ENCODE measurements at places on chromosomes 16 and 17.

- no peak for DNase-seq
Measured at GRCh38 chr17:55769625-55770000, 18.8 kb downstream of the PCTP start.

DNA sequence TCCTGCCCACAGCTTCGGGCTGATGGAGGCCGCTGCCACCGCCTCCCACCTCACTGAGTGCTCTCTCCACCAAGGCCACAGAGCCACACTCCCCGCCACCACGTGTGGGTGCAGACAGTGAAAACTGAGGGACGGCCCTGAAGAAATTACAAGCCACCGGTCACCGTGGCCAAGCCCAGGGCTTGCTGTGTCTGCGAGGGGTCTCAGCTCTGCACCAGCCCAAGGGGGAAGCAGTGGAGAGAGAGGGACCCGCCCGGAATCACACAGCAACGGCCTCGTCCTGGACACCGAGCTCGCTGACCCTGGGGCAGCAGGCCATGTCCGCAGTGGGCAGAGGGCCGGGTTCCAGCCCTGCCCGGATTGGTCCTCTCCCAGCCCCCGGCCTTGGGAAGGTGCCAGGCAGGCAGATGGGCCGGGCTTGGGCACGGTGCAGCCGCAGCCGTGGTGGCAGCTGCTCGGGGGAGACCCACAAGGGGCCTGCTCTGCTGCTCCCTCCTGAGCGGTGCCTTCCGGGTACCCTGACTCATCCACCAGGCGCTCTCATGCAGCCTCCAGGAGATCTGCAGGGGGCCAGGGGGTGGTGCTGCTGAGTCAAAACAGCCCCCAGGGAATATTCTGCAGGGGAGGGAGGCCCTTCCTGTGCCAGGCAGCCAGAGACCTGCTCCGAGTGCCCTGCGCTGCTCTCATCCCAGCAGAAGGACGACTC lies 52.0 kb downstream of the CBFA2T3 start:
- DNase-seq: no peak

DNA sequence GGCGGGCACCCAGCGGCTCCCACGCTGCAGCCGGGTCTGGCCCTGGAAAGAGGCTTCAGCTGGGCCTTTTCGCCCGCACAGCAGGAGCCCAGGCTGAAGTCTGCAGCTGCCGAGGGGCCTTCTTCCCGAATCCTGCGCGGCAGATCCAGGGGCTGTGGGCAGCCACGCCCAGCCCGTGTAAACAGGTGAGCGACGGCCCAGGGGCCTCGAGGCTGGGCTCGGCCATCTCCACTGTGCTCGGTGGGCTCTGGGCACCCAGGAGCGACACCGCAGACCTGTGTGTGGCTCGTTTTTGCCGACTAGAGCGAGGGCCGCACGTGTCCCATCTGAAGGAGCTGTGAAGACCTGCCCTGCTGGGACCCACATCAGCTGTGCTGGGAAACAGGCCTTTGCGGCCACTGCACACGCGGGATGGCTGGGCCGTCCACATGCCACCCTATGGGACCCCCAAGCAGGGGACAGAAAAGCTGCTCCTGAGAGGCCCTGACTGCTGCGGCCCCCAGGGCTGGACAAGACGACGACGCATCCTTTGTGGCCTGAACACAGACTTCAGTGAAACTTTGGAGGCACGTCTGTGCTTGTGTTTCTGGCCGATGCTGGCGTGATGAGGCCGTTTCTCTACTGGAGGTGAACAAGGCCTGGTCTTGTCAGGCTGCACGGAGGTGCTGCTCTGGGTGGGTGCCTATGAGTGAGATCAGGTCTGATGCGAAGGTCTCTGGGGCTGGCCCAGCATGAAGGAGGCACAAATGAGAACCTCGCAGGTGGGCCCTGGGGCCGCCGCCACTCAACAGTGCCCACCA lies 5.2 kb upstream of the APRT start:
- no peak for DNase-seq

GRCh38 chr17:78122931-78123249 lies 5.7 kb downstream of the TMC6 start:
- no peak for DNase-seq

- no peak for DNase-seq
Measured at GRCh38 chr16:55948230-55948629, 73.1 kb upstream of the CES5A start.

- DNase-seq: no peak
Measured at GRCh38 chr16:77085981-77086380, 105.0 kb upstream of the MON1B start.

- no peak for DNase-seq
Measured at GRCh38 chr16:51888534-51888933, 658.4 kb downstream of the TOX3 start.

- no peak for DNase-seq
Measured at GRCh38 chr16:85637808-85638647, 24.9 kb downstream of the GSE1 start.

- DNase-seq: no peak
Measured at GRCh38 chr17:72063262-72063661, 57.6 kb upstream of the SOX9 start.

DNA sequence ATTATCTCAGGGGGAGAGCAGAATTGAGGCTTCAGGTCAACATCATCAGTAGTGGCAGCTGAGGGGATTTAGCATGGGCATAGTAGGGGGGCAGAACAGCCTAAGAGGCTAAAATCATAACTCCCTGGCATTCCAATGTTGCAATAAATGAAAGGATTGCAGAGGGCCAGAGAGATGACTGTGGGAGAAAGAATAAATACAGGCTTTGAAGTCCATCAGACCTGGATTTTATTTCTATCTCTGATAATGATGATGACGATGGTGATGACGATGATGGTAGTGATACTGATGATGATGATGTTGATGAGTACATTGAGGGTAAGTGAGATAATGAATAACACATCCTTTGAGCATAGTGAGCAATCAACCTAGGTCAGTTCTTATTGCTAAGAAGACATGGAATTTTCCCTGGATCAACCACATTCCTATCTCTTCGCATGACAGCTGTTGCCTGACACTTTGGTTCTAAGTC lies 107.4 kb upstream of the CDH11 start:
- DNase-seq: no peak

GRCh38 chr16:8950580-8951077 lies 13.1 kb downstream of the USP7 start:
- no peak for DNase-seq

DNA sequence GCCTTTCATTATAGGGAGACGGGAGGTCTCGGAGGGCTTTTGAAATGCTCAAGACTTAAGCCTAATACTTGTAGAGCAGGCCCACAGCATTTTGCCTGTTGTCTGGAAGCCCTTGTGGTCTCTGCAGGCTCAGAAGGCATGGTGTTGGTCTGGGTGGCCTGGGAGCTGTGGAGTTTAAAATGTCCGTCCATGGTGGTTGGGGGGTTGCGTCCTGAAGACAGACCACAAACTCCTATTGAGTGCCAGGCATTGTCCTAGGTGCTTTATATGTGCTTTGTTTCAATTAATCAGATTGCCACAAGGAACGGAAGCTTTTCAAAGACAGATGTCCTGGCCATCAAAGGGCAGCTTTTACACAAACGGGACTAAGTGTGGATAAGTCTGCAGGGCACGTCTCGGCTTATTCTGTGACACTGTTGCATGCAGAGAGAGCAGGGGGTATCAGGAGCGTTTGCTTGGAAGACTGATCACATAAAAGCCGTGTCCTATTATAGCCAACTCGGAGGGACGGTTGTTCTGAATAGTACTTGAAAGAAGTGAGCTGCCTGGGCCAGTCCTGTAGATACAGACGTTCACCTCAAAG lies 7.8 kb downstream of the NTN1 start:
- DNase-seq: no peak

GRCh38 chr17:3771140-3771539 lies 29.8 kb downstream of the ITGAE start:
- DNase-seq: no peak

DNA sequence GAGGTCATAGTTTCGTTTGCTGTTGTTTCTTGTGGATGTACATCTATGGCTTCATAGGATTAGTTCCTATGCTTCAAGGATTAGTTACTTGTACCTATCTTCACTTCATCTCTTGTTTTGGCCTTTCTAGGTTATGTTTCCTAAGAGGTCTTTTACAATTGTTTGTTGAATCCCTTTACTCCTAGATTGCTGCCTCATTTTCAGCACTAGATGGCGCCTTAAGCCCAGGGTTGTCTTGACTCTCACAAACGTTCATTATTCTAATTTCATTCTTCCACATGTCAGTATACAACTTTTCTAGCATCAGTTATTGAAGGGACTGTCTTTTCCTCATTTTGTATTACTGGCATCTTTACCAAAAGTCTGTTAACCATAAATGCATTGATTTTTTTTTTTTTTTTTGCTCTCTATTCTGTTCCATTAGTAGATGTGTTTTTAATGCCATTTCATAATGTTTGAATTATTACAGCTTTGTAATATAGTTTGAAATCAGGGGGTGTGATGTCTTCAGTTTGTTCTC lies 45.0 kb upstream of the NACA2 start:
- no peak for DNase-seq

DNA sequence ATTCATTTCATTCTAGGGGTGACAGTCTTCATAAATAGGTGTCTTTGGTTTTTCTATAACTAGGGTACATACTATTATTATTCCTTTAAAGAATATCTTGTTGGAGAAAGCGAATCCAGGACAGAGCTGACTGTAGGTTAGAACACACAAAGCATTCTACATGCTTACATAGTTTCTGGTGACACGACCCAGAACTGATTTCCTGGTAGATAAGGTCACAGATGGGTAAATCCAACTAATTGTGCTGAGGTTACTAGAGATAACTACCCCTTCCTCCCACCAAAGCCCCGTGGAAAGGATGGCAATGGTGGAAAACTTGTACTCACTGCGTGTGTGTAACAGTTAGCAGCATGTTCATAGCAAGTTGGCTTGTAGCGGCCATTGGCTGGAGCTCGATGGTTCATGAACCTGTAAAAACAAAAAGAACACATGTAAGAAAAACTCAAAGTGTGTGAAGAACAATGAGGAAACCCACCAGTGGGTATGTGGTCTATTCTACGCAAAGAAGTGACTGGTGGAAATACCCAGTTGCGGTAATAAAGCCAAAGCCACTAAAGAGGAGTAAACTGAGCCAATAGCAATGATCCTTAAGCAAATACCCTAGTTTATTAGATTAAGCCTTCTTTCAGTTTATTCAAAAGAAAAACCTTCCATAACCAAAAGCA lies 7.7 kb downstream of the MMD start:
- DNase-seq: no peak

- no peak for DNase-seq
Measured at GRCh38 chr17:46195939-46196716, 2.9 kb upstream of the KANSL1 start.

DNA sequence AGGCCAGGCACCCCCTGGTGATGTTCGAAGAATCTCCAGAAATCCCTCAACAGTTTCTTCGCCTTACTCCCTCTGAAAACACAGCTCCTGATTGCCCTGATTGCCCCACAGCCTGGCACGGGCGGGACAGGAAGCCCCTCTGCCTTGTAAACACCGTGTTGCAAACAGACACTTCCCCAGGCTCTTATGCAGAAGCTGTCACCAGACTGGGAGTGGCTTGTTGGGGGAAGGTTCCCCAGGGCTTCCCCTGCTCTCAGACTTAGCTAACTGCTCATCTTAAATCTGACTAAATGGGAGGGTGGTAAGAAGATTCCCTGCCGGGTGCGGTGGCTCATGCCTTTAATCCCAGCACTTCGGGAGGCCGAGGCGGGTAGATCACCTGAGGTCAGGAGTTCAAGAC lies 11.2 kb downstream of the PIK3R5 start:
- no peak for DNase-seq

DNA sequence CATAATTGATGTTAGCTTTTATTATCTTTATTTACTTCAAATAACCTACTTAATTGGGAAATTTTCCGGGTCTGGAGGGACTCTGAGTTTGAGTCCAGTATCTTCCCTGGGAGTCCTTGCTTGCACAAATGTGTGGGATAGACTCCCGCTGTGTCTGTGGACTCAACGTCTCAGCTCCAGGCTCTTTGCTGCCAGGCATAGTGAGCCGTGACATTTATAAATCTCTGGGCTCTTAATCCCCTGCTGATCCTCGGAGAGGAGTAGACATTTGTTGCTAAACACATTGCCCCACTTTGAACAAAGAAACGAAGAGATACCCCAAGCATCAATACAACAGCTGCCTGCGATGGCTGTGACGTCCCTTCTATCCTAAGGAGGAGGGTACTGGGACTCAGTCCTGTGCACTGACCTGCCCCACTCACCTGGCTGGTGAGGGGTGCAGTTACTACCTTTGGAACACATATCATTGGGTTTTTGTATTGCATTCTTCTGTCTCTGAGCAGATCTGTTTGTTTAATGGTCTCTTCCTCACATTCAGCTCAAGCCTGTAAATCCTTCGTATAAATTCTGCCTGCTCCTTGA lies 316.9 kb downstream of the HAPSTR1 start:
- no peak for DNase-seq

- no peak for DNase-seq
Measured at GRCh38 chr17:22669721-22670120, 977.4 kb downstream of the KCNJ18 start.

DNA sequence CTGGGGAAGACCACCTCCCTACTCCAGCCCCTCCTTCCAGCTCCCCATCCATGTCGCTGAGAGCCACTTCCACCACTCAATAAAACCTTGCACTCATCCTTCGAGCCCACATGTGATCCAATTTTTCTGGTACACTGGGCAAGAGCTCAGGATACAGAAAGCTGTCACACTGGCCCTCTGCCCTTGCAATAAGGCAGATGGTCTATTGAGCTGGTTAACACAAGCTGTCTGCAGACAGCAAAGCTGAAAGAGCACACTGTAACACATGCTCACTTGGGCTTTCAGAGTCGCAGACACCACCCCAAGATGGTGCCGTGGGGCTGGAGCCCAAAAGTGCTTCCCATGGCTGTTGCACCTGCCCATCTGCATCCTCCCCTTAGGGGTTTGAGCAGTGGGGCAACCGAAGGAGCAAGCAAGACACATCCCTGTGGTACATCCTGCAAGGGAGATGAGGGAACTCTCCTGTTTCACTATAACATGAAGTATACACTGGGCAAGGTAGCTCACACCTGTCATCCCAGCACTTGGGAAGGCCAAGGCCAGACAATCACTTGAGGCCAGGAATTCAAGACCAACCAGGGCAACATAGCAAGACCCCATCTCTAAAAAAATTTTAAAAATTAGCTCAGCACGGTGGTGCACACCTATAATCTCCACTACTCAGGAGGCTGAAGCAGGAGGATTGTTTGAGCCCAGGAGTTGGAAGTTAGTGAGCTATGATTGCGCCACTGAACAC lies 52.8 kb upstream of the C17orf78 start:
- no peak for DNase-seq

DNA sequence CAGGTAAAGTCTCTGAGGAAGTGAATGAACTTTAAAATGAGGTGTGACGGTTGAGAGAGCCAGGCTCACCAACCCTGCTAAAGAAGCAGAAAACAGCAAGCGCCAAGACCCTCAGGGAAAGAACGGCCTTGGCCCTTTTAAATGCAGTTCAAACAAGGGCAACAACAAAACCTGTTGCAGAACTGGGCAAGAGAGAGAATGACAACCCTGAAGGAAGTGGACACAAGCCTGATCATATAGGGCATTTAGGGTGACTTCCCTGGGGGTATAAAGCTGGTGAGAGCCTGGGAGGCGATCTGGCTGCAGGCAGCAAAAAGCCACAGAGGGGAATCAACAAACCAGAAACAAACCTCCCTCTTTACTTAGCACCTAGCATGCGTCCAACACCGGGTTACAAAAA lies 1.0 kb downstream of the CPPED1 start:
- DNase-seq: no peak

- DNase-seq: no peak
Measured at GRCh38 chr16:50596762-50597450, 48.7 kb downstream of the NKD1 start.
